ENCODE measurements at places on chromosomes 2 and 18.

DNA sequence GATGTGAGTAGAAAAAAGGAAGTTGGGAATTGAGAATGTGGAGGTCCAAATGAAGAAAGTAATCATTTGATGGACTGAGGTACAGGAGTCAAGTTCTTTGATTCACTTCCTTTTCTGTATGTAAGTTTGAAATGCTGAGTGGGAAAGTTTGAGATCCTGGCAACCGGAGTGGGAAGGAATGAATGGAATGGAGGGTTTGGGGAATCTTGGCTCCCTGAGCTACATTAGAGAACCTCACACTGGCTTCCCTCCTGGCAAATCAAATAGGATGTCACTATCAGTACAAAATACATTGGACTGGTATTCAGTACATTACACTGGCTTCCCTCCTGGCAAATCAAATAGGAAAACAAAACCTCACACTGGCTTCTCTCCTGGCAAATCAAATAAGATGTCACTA is 9.8 kb upstream of the RNF138 start:
- DNase-seq, result no peak

DNA sequence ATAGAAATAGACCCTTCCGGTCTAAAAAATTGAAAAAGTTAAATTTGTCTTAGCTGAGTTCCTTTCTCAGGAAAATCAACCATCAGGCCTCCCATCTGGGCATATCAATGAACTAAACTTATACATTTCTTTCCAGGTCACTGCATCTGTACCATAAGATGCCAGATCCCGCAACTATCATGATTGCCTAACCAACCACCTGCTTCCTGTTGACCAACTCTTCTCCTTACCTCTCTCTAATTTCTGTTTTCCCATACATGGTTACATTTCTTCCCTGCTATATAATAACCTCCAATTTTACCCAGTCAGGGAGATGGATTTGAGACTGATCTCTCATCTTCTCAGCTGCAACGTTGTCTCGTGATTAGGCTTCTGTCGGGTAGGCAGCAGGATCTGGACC is 228.7 kb downstream of the FSIP2 start:
- no peak for DNase-seq

GRCh38 chr2:112881217-112881985 is 29.6 kb upstream of the IL37 start:
- DNase-seq, result peak; percentile 31

GRCh38 chr2:72988041-72988440 is 70.7 kb downstream of the EMX1 start:
- DNase-seq, result no peak

- DNase-seq, result no peak
Observed at GRCh38 chr18:3265564-3266033, 3.7 kb downstream of the MYL12B start.

- peak; percentile 52 for DNase-seq
Observed at GRCh38 chr18:44536046-44536445, 144.6 kb upstream of the SETBP1 start.

- DNase-seq, result peak; percentile 80
Observed at GRCh38 chr18:58997811-58998337, 133.2 kb downstream of the ZNF532 start.

- no peak for DNase-seq
Observed at GRCh38 chr2:2845806-2846315, 514.8 kb upstream of the MYT1L start.

DNA sequence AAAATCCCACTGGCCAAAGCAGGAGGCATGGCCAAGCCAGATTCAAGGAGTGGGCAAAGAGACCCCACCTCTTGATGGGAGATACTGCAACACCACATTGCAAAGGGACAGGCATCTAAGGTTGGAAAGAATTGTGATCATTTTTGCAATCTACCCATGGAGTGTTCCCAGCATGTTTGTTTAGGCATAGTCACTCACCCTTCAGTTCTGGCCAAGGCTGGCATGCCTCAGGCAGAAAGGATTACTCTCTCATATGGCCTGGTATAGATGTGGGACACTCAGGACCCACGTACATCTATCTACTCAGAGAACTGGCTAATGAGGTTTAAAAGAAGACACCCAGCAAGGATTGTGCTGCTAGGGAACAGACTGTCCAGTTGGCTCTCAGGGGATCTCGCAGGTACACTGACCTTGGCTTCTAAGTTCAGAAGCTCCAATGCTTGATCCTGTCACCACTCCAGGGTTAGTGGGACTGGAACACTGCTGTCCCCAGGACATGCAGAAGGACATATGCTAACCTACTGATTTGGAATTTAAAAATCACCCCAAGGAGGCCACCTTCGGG is 183.7 kb downstream of the KLHL29 start:
- no peak for DNase-seq

DNA sequence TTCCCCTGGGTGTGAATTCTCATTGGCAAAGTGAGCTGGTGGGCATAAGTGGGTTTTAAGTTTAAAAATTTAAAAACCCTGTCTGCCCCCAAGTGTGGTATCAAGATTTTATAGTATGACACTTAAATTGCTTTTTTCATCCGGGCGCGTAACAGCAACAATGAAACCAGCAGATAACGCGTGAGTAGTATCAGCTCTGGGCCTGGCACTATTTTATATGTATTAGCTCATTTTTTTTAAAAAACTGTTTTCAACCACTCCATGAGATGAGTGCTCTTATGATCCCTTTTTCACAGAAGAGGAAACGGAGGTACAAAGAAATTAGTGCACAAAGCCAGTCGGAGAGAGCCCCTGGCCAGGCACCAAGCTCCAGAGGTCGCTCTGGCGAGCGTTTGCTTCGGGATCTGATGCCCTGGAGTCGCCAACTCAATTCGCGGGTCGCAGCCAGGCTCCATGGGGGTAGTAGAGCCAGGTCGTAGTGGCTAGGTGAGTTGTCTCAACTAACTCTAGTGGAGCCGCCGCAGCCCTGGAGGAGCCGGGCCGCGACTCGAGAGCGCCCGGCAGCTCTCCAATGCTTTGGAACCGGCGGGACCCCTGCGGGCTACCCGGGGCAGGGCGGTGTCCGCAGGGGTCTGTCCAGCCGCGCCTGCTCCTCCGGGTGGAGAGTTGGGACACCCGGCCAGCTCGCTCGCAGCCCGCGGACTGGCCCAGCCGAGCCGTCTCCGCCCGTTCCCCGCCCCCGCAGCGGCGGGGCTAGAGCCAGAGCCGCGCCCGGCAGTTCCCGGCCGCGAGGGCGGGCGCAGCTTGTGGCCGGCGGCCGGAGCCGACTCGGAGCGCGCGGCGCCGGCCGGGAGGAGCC is at the start of gene IL1R1:
IL1R1 (plus strand) TSS at position 777 of the 859 bp plus-strand sequence. CDS start 14,979 bp downstream, outside the sequence.
- DNase-seq, result no peak

- no peak for DNase-seq
Observed at GRCh38 chr18:48947560-48947959, 3.2 kb downstream of the SMAD7 start.

GRCh38 chr2:217647925-217648324 is 354.9 kb downstream of the TNS1 start:
- DNase-seq, result no peak

GRCh38 chr2:11552260-11552638 is 18.4 kb downstream of the GREB1 start:
- DNase-seq, result no peak

DNA sequence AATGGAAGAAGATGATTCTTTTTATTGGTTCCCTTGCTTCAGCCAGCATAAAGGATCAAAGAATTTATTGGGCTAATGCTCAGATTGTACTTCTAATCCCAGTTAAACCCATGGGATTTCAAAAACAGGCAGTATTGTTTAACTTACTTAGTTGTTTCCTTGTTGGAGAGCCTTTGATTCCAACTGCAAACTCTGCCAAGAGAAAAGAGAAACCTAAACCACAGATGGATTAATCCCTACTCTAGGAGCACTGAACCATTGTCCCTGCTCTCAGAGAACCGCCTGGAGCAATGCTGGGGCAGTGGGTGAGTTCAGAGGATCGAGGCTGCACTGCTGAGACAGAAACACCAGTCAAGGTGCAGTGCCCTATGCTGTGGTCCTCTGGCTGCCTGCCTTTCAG is 44.9 kb upstream of the SIGLEC15 start:
- DNase-seq, result no peak

- no peak for DNase-seq
Observed at GRCh38 chr2:10741139-10741538, 19.7 kb downstream of the ATP6V1C2 start.

- DNase-seq, result no peak
Observed at GRCh38 chr2:22878121-22878520, 506.9 kb upstream of the KLHL29 start.

- no peak for DNase-seq
Observed at GRCh38 chr18:48002933-48003365, 72.5 kb upstream of the SMAD2 start.

DNA sequence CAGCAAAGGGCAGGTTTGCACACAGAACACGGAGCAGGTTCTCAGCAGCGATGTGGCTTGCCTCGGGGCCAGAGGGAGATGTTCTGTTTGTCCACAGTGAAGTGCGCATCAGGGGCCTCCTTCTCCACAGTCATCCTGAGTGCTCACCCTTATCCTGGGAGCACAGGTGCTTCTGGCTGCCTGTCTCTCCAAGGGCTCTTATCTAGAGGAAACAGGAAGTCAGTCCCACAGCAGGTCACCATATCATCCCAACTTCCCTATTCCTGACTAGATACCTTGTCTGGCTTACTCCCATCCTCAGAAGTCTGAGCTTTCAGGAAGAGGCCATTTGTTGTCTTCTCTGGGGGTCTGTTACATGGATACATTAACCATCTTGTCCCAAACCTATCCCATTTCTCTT is at the start of gene CD207:
CD207 (minus strand) TSS at position 174 of the 400 bp plus-strand sequence; CDS start at position 134, 40 bp downstream.
- no peak for DNase-seq

- DNase-seq, result no peak
Observed at GRCh38 chr2:26492749-26493515, 15.0 kb upstream of the OTOF start.

DNA sequence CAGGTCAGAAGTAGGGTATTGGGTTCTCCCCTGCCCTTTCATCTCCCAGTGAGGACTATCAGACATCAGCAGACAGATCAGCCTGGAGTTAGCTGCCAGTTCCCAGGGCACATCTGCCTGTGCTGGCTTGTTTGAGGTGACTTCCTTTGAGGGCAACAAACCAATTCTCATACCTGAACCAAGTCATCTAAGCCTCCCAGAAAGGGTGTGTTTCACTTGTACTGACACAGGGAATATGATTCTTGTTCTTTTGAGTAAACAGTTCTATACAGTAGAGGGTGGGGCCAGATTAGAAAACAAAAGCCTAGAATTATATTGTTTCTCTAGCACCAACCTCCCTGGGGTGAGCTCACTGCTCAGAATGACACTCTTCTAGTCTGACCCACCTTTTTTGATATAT is 591.9 kb downstream of the SLC4A3 start:
- DNase-seq, result no peak

GRCh38 chr2:132632000-132632649 is 37.9 kb downstream of the LYPD1 start:
- DNase-seq, result no peak
